Naive B cell (primary cell): ENCODE measurements at places on chromosomes 13 and 19. TPM values are rescaled to one million over a fixed set of nuclear protein-coding genes. Genes with fewer than 3 reads are reported as not detected.

DNA sequence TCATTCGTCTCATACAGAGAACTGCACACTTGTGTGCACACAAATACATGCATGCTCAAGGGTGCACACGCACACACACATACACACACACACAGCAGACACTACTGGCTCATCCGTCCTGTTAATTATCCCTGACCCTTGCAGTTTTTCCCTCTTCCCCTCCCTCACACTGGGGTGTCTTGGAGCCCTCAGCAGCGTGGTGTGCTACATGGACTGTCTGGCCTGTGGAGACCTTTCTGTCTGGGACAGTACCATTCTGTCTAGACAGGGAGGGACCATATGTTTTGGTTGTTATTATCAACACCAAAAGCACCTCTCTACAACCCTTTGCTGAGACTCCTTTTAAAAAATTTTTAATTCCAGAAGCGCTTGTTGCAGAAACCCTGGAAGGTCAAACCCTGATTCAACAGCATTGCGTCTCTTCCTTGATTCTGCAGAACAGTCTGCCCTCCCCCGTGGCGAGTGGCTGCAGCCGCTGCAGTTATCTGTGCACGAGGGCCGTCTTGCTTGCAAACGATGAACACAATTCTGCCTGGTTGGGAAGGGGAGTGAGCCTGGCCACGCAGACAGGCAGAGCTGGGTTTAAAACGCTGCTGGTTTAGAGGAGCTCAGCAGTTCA, 374.0 kb downstream of the IRS2 start:
- H3K36me3 ChIP-seq = no peaks in the 10 kb centered on the region
- no peaks in the 10 kb centered on the region for H3K4me1 ChIP-seq
- H3K27ac ChIP-seq = no peak overlapping the region
- DNase-seq = no peak
- H3K4me3 ChIP-seq = no peak overlapping the region
- H3K27me3 ChIP-seq = peaks cover 5% of the 10 kb centered on the region

- H3K4me3 ChIP-seq = no peak overlapping the region
- no peaks in the 10 kb centered on the region for H3K36me3 ChIP-seq
- H3K27me3 ChIP-seq = no peaks in the 10 kb centered on the region
- no peak overlapping the region for H3K27ac ChIP-seq
- H3K4me1 ChIP-seq = no peaks in the 10 kb centered on the region
Measured at GRCh38 chr13:72397265-72397664, 330.2 kb downstream of the MZT1 start.

DNA sequence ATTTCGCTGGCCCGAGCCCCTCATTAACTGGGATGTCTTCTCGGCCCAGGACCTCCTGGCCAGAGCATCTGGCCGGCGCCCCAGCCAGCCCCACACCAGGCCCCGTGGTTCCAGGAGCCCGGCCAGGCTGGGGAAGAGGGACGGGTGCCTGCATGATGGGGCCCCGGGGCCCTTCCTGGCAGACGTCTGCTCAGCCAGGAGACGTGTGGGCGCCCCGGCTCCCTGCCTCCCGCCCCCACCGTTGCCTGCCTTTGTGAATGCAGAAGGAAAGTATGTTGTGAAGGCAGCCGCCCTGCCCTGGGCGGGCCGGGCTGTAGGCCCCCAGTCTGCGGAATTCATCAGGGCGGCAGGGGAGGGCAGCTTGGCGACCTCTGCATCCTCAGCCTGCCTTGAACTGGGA, 4.4 kb upstream of the COMP start:
- H3K4me3 ChIP-seq = no peak overlapping the region
- H3K27ac ChIP-seq = no peak overlapping the region
- H3K4me1 ChIP-seq = peaks cover 6% of the 10 kb centered on the region
- H3K27me3 ChIP-seq = peaks cover 32% of the 10 kb centered on the region
- no peak for DNase-seq

DNA sequence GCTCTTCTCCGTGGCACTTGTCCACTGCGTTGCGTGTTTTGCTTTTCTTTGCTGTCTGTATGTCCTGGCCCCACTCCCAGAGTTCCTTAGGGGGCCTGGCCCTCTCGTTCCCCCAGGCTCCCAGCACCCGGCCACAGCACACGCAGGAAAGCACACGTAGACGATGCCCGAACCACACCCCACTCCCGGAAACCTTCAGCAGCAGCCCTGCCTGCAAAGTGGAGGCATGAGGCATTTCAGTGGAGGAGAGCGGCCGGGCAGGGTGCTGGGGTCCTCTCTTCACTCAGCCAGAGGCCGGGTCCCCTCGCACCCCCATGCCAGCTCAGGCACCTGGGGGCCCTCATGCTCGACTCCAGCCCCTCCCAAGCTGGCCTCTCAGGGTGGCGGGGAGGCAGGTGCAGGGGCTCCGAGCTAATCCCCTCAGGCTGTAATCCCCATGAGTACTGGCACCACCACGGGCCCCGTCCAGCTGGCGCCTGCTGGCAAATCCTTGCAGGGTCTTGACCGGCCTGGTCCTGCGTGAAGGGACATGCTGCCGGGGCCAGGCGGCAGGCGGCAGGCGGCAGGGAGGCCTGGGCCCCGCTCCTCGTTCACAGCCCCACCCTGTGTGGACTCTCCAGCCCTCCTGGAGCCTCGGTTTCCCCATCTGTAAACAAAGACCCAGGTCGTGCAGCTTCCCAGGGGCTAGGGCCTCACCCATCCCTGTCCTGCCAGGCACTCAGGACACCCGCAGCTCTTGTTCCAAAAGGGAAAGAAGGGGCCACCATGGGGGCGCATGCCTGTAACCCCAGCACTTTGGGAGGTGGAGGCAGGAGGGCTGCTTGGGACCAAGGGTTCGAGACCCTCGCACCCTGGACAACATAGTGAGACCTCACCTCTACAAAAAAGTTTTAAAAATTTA, 7.0 kb downstream of the PIP5K1C start:
- H3K4me1 ChIP-seq = peaks cover 45% of the 10 kb centered on the region
- H3K4me3 ChIP-seq = no peak overlapping the region
- H3K36me3 ChIP-seq = no peaks in the 10 kb centered on the region
- H3K27me3 ChIP-seq = no peaks in the 10 kb centered on the region
- H3K27ac ChIP-seq = no peak overlapping the region
- DNase-seq = no peak

GRCh38 chr19:14035706-14036105, 4.1 kb downstream of the IL27RA start:
- DNase-seq = no peak
- no peaks in the 10 kb centered on the region for H3K36me3 ChIP-seq
- no peak overlapping the region for H3K27ac ChIP-seq
- peaks cover 24% of the 10 kb centered on the region for H3K4me1 ChIP-seq

C1QTNF9 gene
- polyA plus RNA-seq = not detected

- DNase-seq = no peak
- H3K27ac ChIP-seq = no peak overlapping the region
- H3K36me3 ChIP-seq = peaks cover 38% of the 10 kb centered on the region
- H3K4me1 ChIP-seq = peaks cover 21% of the 10 kb centered on the region
Measured at GRCh38 chr19:30225676-30226463, 146.3 kb upstream of the ZNF536 start.

CEACAM7 gene
- not detected for polyA plus RNA-seq

CYP2S1 gene
- polyA plus RNA-seq = not detected

GRCh38 chr19:8240274-8241229, 31.4 kb downstream of the CERS4 start:
- H3K4me3 ChIP-seq = no peak overlapping the region
- H3K27me3 ChIP-seq = no peaks in the 10 kb centered on the region
- DNase-seq = peak; percentile 27
- H3K27ac ChIP-seq = peak overlapping the region; percentile 69

DNA sequence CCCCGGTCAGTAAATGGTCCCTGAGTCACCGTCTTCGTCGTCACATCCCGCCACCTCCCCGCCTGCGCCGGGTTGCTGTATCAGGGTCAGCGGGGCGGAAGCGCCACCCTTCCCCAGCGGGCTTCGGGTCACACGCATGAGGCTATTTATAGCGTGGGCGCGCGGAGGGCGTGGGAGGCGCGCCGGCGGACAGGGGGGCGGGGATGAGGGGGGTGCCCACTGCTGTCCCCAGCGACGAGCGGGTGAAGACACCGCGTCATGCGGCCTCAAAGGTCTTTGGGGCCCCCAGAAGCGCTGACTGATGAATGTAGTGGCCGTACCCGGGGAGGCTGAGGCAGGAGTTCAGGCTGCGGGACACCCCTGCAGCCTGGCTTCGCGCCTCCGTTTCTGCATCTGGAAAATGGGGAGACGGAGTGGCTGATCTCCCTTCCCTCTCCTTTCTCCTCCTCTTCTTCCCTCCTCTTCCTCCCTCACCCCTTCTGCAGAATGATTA, 7.9 kb downstream of the UNC13A start:
- peaks cover 22% of the 10 kb centered on the region for H3K4me1 ChIP-seq
- H3K36me3 ChIP-seq = no peaks in the 10 kb centered on the region
- no peak overlapping the region for H3K27ac ChIP-seq
- peak overlapping the region; percentile 88 for H3K4me3 ChIP-seq

GRCh38 chr13:43669964-43670363, 116.8 kb downstream of the ENOX1 start:
- no peak overlapping the region for H3K4me3 ChIP-seq
- no peaks in the 10 kb centered on the region for H3K36me3 ChIP-seq
- H3K27me3 ChIP-seq = peaks cover 8% of the 10 kb centered on the region
- no peak for DNase-seq
- H3K27ac ChIP-seq = no peak overlapping the region

MLNR gene
- polyA plus RNA-seq = not detected

DCLK1 gene
- polyA plus RNA-seq = not detected

DNA sequence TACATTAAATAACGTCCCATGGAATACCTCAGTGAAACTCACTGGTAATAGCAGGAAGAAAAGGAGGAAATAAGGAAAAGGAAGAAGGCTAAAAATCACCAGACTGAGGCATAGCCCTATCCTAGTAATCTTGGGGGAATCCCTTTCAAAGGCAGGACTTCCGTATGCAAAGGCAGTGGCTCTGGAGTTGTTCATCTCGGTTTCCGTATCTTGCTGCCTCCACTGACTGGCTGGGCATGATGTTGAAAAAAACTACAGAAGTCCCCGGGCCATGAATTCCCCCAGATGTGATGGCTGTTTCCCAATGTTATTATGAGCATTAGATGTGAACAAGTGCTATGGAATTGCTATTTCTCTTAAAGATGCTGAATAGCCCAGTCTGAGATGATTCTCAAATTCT, 5.5 kb downstream of the FPR2 start:
- H3K27me3 ChIP-seq = peaks cover 43% of the 10 kb centered on the region
- no peak overlapping the region for H3K4me3 ChIP-seq
- H3K36me3 ChIP-seq = peaks cover 8% of the 10 kb centered on the region
- DNase-seq = no peak
- peaks cover 7% of the 10 kb centered on the region for H3K4me1 ChIP-seq
- no peak overlapping the region for H3K27ac ChIP-seq

DNA sequence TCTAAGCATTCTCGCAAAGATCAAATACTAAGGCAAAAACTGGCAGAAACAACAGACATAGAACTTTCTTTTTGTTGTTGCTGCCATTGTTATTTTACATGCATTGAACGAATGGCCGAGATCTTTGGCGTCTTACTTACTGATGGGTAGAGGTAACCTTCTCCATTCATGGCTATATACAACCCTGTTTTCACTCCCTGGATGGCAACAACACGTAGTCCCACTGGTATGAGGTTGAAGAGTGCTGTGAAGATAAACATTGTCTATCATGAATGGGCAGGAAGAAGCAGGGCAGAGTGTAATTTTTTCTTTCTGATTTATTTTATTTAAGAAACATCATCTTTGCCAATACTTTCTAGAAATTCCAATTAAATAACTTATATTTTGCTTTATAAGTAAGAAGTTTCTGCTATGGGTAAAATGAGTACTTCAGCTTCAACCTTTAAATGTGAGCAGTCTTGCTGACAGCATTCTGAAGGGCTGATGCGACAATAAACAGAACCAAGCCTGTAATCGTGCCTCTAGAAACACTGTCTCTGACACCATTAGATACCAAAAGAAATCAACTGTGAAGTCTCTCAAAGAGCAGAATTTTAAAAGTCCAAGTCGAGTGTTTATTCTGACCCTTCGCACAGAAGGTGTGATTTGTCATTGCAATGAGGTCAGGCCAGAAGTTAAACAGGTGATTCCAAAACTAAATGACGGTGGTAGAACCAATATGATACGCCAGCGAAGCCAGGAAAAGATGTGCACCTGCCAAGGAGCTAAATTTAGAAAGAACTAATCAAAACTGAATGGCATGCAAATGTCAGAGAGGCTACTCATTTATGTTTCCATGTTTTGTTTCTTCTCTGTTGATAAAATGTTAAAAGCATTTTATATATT, 416.4 kb downstream of the ITGBL1 start:
- H3K4me3 ChIP-seq = no peak overlapping the region
- DNase-seq = no peak
- no peaks in the 10 kb centered on the region for H3K27me3 ChIP-seq
- H3K36me3 ChIP-seq = no peaks in the 10 kb centered on the region
- H3K4me1 ChIP-seq = no peaks in the 10 kb centered on the region

DNA sequence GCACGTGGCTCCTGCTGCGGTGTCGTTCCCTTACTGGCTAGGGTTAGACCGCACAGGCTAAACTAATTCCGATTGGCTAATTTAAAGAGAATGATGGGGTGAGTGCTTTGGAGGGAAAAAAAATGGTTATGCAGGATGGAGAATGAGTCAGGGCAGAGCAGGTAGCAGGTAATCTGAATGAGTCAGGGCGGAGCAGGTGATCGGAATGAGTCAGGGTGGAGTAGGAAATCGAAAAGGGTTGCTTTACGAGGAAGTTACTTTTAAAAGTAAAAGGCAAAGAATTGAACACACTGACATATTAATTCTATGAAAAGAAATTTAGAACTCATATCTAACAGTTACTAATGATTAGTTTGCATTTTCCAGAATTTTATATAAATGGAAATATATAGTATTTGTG, 335.5 kb downstream of the FOXO1 start:
- H3K36me3 ChIP-seq = no peaks in the 10 kb centered on the region
- peaks cover 25% of the 10 kb centered on the region for H3K4me1 ChIP-seq
- H3K27ac ChIP-seq = no peak overlapping the region
- H3K27me3 ChIP-seq = no peaks in the 10 kb centered on the region

- peaks cover 45% of the 10 kb centered on the region for H3K4me1 ChIP-seq
- H3K27ac ChIP-seq = peak overlapping the region; percentile 79
- DNase-seq = peak; percentile 74
- peaks cover 11% of the 10 kb centered on the region for H3K36me3 ChIP-seq
Measured at GRCh38 chr13:67224148-67224846, 5.8 kb downstream of the PCDH9 start.

SULT2A1 gene
- not detected for polyA plus RNA-seq

- H3K4me1 ChIP-seq = no peaks in the 10 kb centered on the region
- H3K27me3 ChIP-seq = peaks cover 17% of the 10 kb centered on the region
- H3K4me3 ChIP-seq = no peak overlapping the region
- DNase-seq = no peak
- no peak overlapping the region for H3K27ac ChIP-seq
Measured at GRCh38 chr13:110201114-110201513, 105.8 kb downstream of the COL4A1 start.

DNA sequence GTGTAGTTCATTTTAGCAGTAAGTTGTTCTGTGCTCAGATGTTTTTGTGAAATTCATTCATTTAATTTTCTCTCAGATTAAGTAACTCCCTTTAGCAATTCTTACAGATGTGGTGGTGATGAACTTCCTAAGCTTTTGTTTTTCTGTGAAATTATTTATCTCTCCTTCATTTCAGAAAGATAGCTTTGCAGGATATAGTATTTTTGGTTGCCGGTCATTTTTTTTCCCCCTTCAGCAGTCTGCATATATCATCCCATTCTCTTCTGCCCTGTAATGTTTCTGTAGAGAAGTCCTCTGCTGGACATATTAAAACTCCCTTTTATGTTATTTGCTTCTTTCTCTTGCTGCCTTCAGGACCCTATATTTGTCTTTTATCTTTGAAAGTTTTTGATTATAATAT, 470.2 kb downstream of the PCDH9 start:
- H3K4me3 ChIP-seq = no peak overlapping the region
- H3K27ac ChIP-seq = no peak overlapping the region
- no peaks in the 10 kb centered on the region for H3K27me3 ChIP-seq
- peaks cover 24% of the 10 kb centered on the region for H3K36me3 ChIP-seq

LDLR gene
- 1.9 TPM for polyA plus RNA-seq

- DNase-seq = no peak
- peaks cover 8% of the 10 kb centered on the region for H3K4me1 ChIP-seq
- H3K27me3 ChIP-seq = peaks cover 60% of the 10 kb centered on the region
- H3K4me3 ChIP-seq = peak overlapping the region; percentile 84
- peaks cover 9% of the 10 kb centered on the region for H3K36me3 ChIP-seq
- H3K27ac ChIP-seq = no peak overlapping the region
Measured at GRCh38 chr13:96052656-96053002, 572 bp downstream of the UGGT2 start.
